Pancreas (tissue), 10 donors: ENCODE measurements at places on chromosomes 12 and 14. TPM values are rescaled to one million over a fixed set of nuclear protein-coding genes. Genes with fewer than 3 reads are reported as not detected.

DNA sequence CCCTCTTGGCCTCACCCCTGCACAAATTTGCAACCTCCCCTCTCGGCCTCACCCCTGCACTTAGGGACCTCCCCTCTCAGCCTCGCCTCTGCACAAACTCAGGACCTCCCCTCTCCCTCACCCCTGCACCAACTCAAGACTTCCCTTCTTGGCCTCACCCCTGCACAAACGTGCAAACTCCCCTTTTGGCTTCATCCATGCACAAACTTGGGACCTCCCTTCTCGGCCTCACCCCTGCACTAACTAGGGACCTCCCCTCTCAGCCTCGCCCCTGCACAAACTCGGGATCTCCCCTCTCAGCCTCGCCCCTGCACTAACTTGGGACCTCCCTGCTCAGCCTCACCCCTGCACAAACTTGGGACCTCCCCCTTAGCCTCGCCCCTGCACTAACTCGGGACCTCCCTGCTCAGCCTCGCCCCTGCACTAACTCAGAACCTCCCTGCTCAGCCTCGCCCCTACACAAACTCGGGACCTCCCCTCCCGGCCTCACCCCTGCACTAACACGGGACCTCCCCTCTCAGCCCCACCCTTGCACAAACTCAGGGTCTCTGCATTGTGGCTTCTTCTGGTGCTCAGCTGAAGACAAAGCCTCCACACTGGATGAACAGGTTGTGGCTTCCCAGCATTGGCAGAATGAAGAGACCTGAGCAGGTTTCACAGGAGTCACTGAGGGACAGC lies 11.0 kb upstream of the GOLGA3 start:
- H3K4me1 ChIP-seq: no peaks in the 10 kb centered on the region
- no peaks in the 10 kb centered on the region for H3K27me3 ChIP-seq
- no peak for DNase-seq
- no peak overlapping the region for H3K4me3 ChIP-seq
- no peaks in the 10 kb centered on the region for H3K36me3 ChIP-seq

- no peak for DNase-seq
- H3K4me1 ChIP-seq: no peaks in the 10 kb centered on the region
- H3K27me3 ChIP-seq: no peaks in the 10 kb centered on the region
- no peak overlapping the region for H3K4me3 ChIP-seq
- no peak overlapping the region for H3K27ac ChIP-seq
Observed at GRCh38 chr14:80798878-80799277, 142.7 kb downstream of the CEP128 start.

DNA sequence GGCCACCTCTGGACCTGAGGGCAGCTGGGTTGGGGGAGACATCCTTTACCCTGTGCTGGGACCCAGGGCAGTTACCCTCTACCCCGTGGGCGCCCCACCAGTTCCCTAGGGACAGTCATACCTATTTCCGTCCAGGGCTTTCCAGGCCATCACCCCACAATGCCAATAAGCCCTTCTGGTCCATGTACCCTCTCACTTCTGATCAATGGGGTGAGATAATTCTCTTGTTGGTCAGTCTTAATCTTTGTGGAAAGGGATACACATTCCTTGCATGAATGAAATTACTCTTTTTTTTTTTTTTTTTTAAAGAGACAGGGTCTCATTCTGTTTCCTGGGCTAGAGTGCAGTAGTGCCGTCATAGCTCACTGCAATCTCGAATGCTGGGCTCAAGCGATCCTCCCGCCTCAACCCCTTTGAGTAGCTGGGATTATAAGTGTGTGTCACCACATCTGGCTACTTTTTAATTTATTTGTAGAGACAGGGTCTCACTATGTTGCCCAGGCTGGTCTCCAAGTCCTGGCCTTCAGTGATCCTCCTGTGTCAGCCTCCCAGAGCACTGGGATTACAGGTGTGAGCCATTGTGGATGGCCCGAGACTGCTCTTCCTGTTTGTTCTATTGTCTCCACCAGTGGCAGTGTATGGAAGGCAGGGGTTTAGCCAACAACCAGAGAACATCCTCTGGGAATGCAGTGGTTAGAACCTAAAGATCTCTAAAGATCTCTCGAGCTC lies 46.3 kb upstream of the STON2 start:
- no peaks in the 10 kb centered on the region for H3K36me3 ChIP-seq
- no peak overlapping the region for H3K27ac ChIP-seq
- no peaks in the 10 kb centered on the region for H3K4me1 ChIP-seq

GRCh38 chr14:51533872-51534553 lies 117.7 kb upstream of the FRMD6 start:
- H3K4me1 ChIP-seq: peaks cover 15% of the 10 kb centered on the region
- H3K36me3 ChIP-seq: no peaks in the 10 kb centered on the region
- no peak overlapping the region for H3K4me3 ChIP-seq
- no peak for DNase-seq
- peak overlapping the region; percentile 43 for H3K27ac ChIP-seq
- H3K27me3 ChIP-seq: no peaks in the 10 kb centered on the region

DNA sequence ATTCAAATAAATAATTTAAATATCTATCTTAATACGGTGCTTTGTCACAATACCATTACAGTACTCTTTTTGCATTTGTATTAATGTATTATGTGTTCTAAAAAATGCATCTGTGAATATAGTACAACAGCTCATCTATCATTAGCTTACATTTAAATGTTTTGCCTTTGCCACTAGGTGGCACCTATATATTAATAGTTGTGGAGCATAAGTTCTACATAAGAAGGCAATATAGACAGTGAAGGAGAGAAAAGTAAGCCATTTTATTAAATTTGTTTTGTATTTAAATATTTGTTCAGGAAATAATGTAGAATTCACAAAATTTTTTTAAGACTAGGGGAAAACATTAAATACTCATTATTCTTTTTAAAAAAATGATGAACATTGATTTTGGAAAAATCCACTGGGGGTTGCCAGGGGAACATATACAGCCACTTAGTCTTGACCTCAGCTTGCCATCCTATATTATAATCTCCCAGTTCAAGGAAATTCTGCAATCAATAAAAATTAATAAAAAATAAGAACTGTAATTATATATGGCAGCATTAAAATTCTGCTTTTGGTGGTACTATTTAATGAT lies 9.8 kb downstream of the CCER1 start:
- H3K27ac ChIP-seq: no peak overlapping the region
- no peak for DNase-seq
- H3K27me3 ChIP-seq: no peaks in the 10 kb centered on the region
- no peaks in the 10 kb centered on the region for H3K36me3 ChIP-seq
- H3K4me3 ChIP-seq: no peak overlapping the region
- no peaks in the 10 kb centered on the region for H3K4me1 ChIP-seq

DNA sequence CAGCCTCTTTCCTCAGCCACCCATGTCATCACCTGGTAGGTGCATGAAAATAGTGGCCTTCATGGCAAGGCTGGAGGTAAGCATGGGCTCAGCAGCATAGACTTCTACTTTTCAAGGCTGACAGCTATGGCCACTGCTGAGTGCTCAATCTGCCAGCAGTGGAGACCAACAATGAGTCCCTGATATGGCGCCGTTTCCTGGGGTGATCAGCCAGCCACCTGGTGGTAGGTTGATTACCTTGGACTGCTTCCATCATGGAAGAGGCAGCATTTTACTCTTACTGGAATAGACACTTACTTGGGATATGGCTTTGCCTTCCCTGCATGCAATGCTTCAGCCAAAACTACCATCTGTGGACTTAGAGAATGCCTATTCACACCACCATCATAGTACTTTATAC lies 39.5 kb upstream of the USP44 start:
- no peaks in the 10 kb centered on the region for H3K36me3 ChIP-seq
- no peaks in the 10 kb centered on the region for H3K4me1 ChIP-seq
- H3K27me3 ChIP-seq: no peaks in the 10 kb centered on the region
- DNase-seq: no peak

DNA sequence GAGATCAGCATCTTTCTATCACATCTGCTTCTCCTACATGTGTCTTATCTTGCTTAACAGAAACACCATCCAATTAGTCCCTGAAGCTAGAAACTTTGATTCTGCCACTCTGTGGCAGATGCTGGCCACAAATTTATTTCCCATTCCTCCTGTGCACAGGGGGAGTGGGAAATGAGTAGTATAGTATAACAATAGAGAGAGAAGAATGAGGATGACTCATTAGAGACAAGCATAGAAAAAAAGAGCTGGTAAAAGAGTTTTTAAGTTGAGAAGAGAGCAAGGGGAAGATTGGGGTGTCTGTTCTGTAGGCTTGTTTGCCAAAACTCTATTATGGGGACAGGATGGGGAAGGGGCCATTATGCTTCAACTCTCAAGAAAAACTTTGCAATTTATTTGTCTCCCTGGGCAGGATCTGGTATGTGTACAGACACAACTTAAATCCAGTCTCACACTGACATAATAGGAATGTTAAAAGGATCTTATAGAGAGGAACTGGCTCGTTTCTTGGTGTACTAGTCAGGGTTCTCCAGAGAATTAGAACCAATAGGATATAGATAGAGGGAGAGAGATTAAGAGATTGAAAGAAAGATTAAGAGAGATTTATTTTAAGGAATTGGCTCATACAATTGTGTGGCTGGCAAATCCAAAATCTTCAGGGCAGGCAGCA lies 142.6 kb upstream of the CPSF6 start:
- H3K4me3 ChIP-seq: no peak overlapping the region
- H3K27ac ChIP-seq: no peak overlapping the region
- peaks cover 7% of the 10 kb centered on the region for H3K4me1 ChIP-seq
- H3K36me3 ChIP-seq: no peaks in the 10 kb centered on the region

GRCh38 chr12:109308534-109309380 lies at the start of gene FOXN4:
TSS of gene FOXN4 (minus strand) at chr12:109309284. CDS start at chr12:109308321, 963 bp downstream.
- H3K36me3 ChIP-seq: no peaks in the 10 kb centered on the region
- peaks cover 8% of the 10 kb centered on the region for H3K4me1 ChIP-seq
- H3K4me3 ChIP-seq: peak within 1 kb of the TSS; percentile 50

- DNase-seq: no peak
- H3K4me3 ChIP-seq: no peak overlapping the region
- no peaks in the 10 kb centered on the region for H3K4me1 ChIP-seq
- no peak overlapping the region for H3K27ac ChIP-seq
- no peaks in the 10 kb centered on the region for H3K27me3 ChIP-seq
Observed at GRCh38 chr12:122681814-122682213, 21.3 kb downstream of the HCAR2 start.

- H3K4me1 ChIP-seq: no peaks in the 10 kb centered on the region
- no peak overlapping the region for H3K4me3 ChIP-seq
- H3K27me3 ChIP-seq: no peaks in the 10 kb centered on the region
- no peak for DNase-seq
- no peak overlapping the region for H3K27ac ChIP-seq
Observed at GRCh38 chr12:15227004-15227679, 5.9 kb upstream of the RERG start.

DNA sequence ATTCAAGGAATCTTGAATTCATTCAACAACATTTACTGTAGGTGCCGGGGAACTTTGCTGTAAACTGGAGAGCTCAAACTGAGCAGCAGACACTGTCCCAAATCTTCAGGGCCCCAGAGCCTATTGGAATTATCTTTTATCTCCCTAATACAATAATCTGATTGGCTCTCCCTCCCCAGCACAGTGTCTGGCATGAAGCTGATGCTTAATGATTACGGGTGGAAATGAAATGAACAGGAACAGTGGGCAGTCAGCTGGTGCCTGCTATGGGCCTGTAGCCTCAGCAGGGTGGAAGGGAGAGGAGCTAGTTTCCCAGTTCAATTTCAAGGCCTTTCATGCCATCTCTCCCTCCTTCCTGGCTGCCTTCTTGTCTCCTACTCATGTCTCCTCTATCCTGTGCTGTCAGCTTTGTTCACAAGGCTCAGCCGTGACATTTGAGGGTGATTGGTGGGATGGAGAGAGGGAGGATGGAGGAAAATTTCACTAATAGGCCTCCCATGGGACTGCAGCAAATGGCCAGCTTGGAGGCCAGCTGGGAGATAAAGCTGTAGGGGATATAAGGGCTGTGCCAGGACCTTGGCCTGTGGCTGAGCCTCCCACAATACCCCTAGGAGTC lies 4.3 kb upstream of the RAPGEF3 start:
- H3K27me3 ChIP-seq: no peaks in the 10 kb centered on the region
- H3K4me3 ChIP-seq: no peak overlapping the region
- DNase-seq: no peak
- H3K36me3 ChIP-seq: no peaks in the 10 kb centered on the region
- H3K4me1 ChIP-seq: no peaks in the 10 kb centered on the region

GRCh38 chr12:30757316-30757715 lies 2.6 kb upstream of the CAPRIN2 start:
- H3K27me3 ChIP-seq: no peaks in the 10 kb centered on the region
- DNase-seq: no peak
- peaks cover 4% of the 10 kb centered on the region for H3K4me1 ChIP-seq
- H3K27ac ChIP-seq: no peak overlapping the region

- H3K27me3 ChIP-seq: no peaks in the 10 kb centered on the region
- no peaks in the 10 kb centered on the region for H3K4me1 ChIP-seq
- H3K4me3 ChIP-seq: no peak overlapping the region
- no peaks in the 10 kb centered on the region for H3K36me3 ChIP-seq
Observed at GRCh38 chr14:103925316-103925715, 2.9 kb upstream of the TDRD9 start.

DNA sequence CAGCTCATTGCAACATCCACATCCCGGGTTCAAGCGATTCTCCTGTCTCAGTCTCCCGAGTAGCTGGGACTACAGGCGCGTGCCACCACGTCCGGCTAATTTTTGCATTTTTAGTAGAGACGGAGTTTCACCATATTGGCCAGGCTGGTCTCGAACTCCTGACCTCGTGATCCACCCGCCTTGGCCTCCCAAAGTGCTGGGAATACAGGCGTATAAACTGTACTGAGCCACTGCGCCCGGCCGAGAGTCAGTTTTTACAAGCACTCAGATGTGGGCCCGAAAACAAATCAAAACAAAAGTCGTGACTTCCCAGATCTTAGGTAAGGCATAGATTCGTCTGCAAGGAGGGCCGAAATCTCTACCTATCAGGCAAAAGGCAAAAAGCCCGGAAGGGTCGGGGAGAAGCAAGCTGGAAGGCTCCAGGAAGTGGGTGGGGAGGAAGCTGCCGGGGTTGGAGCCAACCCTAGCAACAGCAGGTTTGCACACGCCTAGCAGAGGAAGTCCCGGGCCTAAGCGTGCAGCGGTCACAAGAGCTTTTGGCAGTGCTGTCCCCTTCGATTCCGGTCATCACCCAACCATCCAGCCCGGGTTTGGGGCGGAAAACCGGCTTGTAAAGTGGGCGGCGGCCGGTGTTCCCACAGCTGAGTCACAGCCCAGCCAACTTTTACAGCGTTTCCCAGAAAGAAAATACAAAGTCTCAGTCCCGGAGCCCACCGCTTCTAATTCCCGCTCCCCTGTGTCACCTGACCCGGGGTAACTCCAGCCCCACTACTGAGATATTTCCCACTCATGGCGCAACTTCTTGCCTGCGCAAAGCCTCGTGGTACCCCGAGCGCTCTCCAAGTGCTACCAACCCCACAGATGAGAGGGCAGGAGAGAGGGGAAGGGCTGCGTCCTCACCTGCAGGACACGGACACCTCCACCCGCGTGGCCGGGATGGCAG lies 583 bp downstream of the CPNE8 start:
- no peaks in the 10 kb centered on the region for H3K27me3 ChIP-seq
- H3K4me3 ChIP-seq: peak overlapping the region; percentile 66
- H3K36me3 ChIP-seq: no peaks in the 10 kb centered on the region
- peak overlapping the region; percentile 86 for H3K27ac ChIP-seq
- peak; percentile 79 for DNase-seq
- H3K4me1 ChIP-seq: peaks cover 6% of the 10 kb centered on the region

The DYNLL1 gene
- total RNA-seq: 57.7 TPM

The FITM1 gene
- 2.7 TPM for total RNA-seq

The TAS2R13 gene
- total RNA-seq: 0.83 TPM

The FOXG1 gene
- total RNA-seq: not detected

The PTHLH gene
- total RNA-seq: 0.50 TPM

The SMCO2 gene
- total RNA-seq: not detected

The PMCH gene
- not detected for total RNA-seq
